ENCODE measurements at places on chromosomes 5 and 9.

DNA sequence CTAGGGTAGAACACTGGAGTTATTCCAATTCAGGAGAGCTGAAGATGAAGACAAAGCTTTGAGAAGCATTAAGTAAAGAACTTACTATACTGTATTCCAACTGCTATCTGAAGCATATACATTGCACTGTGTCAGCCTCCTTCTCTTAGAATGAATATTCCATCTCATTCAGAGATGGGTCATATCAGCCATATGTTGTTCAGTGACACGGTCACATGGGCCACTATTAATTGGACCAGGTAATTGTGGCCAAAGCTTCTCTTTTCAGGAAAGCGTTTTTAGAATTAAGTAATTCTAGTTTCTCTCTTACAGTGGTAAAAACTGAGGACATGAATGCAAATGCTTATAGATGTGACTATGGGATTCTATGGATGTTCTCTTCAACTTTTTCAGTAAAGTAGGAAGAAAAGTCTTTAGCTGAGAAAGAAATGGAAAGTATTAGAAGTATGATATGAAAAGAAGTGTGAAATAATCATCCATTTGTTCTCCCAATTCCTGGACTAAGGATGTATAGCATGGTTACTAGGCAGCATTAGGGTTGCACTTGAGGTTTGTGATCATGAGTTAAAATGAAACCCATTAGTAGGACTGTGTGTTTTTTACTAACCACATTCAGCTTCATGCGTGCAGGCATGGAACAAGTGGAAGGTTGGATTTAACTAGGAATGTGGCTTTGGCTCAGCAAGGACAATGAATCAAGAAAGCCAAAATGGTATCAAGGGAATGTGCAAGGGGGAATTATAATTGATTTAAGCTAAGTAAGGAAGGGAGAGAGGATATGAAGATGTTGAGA, 40.9 kb downstream of the CETN3 start:
- DNase-seq = no peak

- no peak for DNase-seq
Measured at GRCh38 chr9:389159-389558, 174.5 kb downstream of the DOCK8 start.

- DNase-seq = no peak
Measured at GRCh38 chr5:50846261-50846660, 179.8 kb downstream of the PARP8 start.

DNA sequence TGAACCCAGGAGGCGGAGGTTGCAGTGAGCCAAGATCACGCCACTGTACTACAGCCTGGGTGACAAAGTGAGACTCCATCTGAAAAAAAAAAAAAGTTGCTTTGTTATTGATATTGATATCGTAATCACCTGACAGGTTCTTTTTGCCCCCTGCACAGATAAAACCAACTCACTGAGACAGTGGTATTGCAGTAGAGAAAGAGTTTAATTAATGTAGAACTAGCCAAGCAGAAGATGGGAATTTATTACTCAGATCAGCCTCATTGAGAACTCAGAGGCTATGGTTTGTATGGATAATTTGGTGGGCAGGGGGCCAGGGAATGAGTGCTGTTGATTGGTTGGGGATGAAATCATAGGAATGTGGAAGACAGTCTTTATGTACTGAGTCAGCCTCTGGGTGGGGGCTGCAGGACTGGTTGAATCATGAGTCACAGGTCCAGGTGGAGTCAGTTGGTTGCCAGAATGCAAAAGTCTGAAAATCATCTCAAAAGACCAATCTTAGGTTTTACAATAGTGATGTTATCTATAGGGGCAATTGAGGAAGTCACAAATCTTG, 35.8 kb upstream of the MEGF10 start:
- no peak for DNase-seq

- DNase-seq = no peak
Measured at GRCh38 chr9:126373241-126373640, 46.6 kb downstream of the MVB12B start.

GRCh38 chr9:109254317-109254716, 66.5 kb downstream of the EPB41L4B start:
- no peak for DNase-seq

DNA sequence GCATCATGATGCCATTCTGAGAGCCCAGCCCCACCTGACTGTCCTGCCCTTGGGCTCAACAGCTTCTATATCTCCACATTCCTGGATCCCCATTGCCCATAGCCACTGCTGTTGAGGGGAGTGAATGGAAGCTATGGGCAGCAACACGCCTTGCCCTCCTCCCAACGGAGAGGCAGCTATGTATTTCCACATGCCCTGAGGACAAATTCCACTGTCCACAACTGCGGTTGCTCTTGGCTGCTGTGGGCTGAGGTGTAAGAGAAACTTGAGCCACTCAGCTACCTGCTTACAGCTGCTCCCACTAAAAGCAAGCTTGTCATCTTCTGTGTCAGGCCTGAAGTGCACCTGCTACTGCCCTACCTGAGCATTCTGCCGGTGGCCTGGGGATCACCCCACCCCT, 222.9 kb downstream of the PSAT1 start:
- no peak for DNase-seq

DNA sequence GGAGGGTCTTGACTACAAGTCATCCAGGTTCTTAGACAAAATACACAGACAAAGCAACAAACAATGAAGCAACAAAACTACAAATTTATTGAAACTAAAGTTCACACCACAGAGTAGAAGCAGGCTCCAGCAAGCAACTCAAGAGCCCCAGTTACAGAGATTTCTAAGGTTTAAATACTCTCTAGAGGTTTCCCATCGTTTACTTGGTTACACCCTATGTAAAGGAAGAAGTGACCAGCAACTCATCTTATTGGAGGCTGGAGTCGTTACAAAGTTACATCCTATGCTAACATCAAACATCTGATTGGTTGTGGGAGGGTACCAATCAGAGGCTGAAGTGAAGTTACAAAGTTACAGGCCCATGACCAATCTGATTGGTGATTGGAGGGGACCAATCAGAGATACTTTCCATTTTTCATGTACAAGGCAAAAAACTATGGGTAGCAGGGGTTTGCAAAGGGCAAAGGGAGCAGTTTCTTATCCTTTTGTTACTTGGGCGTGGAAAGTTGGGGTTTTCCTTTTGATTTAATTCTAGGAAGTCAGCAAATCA, 2292.6 kb upstream of the C9orf72 start:
- DNase-seq = no peak

- DNase-seq = no peak
Measured at GRCh38 chr9:22119522-22120158, 110.5 kb upstream of the CDKN2B start.

- DNase-seq = peak; percentile 42
Measured at GRCh38 chr5:157265714-157266285, at the start of gene CYFIP2. Gene CYFIP2, plus strand, starts transcription at chr5:157266123. Its CDS starts 19,239 bp downstream, at chr5:157285362.

- DNase-seq = no peak
Measured at GRCh38 chr5:83277953-83278352, 193.6 kb upstream of the VCAN start.

DNA sequence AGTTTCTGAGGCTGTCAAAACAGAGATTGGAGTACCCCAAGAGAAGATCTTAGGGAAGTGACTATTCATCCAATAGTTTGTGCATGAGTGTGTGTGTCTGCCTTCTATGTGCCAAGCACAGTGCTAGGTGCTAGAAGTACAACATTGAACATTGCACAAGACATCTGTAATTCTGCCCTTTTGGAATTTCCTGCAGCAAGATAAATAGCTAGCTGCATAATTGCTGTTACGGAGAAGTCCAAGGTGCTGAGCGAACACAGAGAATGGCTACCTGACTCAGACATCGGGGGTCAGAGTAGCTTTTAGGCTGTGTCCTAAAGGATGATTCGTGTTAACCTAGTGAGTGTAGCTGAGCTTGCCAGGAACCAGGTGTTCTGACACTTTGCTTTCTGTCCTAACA, 44.8 kb downstream of the PAPPA start:
- DNase-seq = no peak

- no peak for DNase-seq
Measured at GRCh38 chr5:35094948-35095347, 47.2 kb upstream of the AGXT2 start.

GRCh38 chr9:123871781-123872180, 58.1 kb downstream of the DENND1A start:
- DNase-seq = no peak

- no peak for DNase-seq
Measured at GRCh38 chr5:139642891-139643871, 5.0 kb upstream of the CXXC5 start.

- no peak for DNase-seq
Measured at GRCh38 chr5:133756756-133757155, 144.4 kb upstream of the FSTL4 start.

- no peak for DNase-seq
Measured at GRCh38 chr9:87276327-87276841, 221.3 kb upstream of the DAPK1 start.

DNA sequence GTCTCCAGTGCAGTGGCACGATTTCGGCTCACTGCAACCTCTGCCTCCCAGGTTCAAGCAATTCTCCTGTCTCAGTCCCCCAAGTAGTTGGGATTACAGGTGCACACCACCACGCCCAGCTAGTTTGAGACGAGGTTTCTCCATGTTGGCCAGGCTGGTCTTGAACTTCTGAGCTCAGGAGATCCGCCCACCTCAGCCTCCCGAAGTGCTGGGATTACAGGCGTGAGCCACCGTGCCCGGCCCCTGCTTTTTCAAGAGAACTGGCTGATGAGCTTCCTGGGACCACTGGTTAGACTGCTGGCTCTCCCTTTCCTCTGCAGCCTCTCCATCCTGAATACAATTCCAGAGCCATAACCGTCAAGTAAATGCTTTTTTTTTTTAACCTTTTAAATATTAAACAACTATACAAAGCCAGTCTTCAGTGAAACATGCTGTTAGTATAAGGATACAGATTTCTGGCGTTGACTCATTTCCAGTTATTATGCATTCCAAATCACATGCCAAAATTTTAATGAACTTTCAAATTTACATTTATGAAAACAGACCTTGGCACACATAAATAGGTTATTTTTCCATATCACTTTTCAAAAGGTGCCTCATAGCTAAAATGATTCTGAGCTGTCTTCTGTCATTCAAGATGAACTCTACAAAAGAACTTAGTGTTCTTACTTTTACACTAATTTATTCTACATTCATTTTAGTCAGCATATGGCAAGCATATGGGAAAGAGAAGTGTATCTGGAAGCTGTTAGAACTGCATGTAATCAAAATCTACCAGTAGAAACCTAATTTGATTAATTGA, 116.0 kb downstream of the MLLT3 start:
- DNase-seq = no peak

DNA sequence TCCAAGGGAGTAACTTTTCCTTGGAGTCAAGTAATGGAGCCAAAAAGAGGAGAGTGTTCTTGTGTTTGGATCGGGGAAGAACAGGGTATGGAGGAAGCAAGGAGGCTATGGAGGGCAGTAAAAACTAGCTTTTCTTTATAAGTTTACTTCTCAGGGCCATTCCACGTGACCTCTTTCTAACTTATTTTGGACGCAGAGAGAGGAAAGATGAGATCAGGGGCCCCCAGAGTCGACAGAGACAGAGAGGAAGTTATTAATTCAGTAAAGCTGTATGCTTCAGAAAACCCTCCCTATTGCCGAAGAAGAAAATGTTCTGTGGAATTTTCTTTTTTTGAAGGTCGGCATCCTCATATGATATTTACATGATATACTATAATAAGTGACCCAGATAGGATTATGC, 233.8 kb upstream of the MPDZ start:
- DNase-seq = no peak

DNA sequence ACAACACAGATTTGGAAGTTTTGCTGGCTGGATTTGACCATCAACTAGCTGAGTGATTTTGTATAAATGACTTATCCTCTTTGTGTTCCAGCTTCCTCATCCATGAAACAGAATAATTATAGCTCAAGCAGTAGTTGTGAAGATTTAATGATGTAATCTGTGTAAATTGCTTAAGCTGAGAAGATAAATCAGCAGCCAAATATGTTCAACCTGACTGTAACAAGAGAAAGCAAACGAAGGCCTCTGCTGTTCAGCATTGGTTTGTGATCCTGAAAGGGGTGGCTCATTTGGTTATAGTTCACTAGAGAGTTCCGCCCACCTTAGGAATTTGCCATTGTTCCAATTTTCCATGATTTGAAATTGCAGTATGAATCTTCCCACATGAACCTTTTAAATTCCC, 75.7 kb upstream of the CCDC112 start:
- DNase-seq = no peak

DNA sequence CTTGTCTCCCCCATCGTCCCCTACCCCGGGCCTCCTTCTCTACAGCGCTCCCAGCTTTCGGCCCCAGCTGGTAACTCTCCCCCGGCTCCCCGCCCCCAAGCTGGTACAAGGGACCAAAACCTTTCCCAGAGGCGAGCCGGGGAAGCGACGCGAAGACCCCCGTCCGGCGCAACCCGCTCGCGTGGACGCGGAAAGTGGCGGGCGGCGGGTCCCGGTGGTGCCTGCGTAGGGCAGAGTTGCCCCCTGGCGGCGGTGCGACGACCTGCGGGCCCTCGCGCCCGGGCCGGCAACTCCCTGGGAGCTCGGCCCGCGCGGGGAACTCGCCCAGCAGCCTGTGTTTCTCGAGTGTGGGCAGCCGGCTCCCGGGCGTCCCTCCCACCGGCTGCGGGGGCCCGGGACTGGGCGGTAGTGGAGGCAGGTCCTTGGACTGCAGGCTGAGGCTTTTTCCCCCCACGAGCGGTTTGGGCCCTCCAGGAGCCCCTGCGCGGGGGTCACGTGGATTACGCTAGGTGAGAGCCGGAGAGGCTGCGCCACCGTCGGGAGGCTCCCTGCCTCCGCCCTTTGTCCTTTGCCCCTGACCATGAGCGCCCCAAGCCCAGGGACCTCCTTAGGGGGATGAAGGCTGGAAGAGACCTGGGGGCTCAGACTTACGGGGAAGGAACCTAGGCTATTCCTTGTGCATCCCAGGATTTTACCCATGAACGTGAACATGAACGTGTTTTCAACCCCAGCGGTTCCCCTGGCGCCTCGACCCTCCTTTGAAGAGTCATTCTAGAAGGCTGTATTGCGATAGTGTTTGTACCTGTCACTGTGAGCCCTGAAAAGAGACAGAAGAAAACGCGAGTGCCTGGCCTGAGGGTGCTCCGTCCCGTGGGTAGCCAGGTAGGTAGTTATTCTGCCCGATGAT, 2.9 kb upstream of the FOXD1 start:
- no peak for DNase-seq

DNA sequence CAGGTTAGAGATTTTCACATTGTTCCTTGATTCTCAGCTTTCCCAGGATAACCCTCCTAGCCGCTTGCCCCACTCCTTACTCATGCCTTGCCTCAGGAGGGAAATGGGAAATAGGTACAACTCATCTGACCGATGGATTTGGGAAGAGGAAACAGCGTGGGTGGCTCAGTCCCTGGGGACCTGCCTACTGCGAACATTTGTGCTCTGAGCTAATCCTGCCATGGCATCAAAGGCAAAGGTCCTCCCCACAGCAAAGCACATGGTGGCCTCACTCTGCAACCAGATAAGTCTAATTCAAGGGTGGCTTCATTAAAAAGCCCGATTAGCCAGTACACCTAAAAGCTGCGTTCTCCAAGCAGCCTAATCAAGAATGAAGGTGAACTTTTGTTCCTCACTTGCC, 82.4 kb upstream of the ADRA1B start:
- DNase-seq = no peak

DNA sequence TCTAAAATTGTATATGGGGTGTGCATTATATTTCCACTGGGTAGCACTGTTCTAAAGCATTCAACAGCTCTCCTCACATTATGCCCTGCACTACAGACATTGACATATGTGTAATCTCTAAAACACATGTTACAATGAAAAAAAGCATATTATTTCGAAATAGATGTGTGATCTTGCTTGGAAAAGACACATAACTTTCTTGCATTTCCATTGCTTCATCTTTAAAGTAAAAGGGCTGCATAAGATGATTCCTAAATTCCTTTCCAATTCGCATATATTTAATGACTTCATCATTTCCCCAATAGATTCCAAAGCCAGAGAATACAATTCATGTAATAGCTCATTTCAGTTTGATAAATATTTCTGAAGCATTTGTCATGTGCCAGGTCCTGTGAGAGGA, 566.9 kb downstream of the PDE4D start:
- no peak for DNase-seq
